ENCODE measurements at places on chromosomes 13 and 19.

DNA sequence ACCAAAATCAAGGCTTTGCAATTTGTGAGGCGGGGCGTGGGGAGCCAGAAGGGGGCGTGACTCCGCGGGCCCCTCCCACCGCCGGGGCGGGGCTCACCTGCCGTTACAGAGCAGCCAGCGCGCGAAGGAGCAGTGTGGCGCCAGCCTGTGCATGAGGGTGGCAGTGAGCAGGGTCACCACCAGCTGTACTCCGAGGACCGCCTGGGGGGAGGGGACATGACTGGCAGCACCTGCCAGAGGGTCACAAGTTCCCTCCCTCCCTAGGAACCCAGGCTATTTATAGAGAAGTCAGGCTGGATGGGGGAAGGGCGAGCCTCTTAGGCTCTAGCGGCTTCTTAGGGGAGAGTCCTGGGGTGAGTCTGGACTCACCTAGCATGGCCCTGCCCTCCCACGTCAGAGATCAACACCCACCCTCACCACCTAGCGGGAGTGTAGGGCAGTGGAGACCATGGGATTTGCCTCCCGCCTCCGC lies 3.6 kb downstream of the TMEM161A start:
- DNase-seq = no peak

DNA sequence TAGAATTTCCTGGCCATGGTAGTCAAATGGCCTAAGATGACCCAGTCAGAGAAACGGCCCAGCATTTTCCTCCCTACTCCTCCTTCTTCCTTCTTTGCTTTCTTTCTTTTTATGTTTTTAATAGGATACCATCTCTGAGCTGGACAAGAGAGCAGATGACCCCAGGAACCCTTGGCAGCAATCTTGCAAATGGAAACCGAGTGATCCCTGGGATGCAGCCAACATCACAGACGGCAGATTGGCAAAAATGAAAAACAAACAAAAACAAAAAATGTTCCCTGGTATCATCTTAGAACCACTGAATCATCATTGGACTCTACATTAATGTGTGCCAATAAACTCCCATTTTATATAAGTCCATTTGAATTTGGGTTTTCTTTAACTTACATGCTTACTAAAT lies 424.4 kb downstream of the FGF14 start:
- DNase-seq = no peak

- no peak for DNase-seq
These were observed 86.9 kb downstream of the SLC15A1 start for GRCh38 chr13:98665638-98665995.

DNA sequence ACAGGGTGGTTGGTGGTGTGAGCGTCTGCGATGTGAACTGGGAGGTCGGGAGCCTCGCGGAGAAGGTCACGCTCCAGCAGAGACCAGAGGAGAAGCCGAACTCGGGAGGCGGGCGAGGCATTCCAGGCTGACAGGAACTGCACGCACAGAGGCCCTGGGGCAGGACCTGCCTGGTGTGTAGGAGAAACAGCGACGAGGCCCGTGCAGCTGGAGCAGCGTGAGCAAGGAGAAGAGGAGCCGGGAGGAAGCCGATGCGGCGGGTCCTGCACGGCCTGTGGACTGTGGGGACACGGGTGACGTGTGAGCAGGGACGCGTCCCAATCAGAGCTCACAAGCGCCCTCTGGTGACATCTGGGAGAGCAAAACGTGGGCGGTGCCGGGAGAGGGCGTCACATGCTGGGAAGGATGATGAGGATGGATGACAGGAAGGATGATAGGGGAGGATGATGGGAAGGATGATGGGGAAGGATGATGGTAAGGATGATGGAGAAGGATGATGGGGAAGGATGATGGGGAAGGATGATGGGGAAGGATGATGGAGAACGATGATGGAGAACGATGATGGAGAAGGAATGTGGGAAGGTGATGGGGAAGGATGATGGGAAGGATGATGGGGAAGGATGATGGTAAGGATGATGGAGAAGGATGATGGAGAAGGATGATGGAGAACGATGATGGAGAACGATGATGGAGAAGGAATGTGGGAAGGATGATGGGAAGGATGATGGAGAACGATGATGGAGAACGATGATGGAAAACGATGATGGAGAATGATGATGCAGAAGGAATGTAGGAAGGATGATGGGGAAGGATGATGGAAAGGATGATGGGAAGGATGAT lies 16.1 kb upstream of the MADCAM1 start:
- DNase-seq = no peak

DNA sequence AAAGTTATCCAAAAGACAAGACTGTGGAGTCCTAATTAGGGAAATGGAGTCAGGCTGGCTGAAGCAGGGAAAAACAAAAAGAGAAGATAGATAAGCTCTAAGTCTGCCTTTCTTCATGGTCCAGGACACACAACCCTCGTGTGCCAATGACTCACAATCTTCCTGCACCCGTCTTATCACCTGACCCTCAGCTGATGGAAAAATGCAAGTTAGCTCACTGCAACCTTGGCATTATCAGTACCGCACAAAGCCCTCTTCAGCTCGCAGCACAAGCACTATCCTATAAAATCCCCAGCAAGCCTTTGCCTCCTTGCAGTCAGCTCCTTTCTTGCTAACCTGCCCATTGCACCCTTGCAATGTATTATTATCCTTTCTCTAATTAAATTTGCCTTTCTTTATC lies 4.3 kb downstream of the OR7A5 start:
- DNase-seq = no peak

DNA sequence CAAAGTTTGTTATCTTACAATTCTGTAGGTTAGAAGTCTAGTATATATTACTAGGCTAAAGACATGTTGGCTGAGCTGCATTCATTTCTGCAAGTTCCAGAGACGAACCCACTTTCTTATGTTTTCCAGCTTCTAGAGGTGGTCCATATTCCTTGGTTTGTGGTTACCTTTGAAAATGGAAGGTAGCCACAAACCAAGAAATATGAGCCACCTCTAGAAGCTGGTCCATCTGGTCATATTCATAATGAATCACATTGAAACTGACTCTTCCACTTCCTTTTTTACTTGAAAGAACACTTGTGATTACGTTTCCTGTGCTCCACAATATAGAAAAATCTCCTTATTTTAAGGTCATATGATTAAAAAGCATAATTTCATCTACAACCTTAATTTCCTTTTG lies 943.0 kb upstream of the PCDH9 start:
- DNase-seq = no peak

DNA sequence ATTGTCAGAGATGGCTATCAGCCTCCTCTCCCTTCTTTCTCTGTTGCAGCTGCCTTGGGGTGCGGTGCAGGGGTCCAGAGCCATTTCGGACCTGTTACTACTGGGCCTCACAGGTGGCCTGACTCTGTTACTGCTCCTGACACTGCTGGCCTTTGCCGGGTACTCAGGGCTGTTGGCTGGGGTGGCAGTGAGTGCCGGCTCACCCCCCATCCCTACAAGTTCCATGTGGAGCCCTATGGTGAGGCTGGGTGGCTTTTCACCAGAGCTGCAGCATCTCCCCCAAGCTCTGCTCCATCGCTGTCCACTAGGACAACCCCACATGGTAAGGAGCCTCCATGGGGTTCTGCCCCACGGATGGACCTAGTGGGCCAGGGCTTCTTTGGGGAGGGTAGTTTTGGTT lies 13.7 kb upstream of the ZNF492 start:
- no peak for DNase-seq

DNA sequence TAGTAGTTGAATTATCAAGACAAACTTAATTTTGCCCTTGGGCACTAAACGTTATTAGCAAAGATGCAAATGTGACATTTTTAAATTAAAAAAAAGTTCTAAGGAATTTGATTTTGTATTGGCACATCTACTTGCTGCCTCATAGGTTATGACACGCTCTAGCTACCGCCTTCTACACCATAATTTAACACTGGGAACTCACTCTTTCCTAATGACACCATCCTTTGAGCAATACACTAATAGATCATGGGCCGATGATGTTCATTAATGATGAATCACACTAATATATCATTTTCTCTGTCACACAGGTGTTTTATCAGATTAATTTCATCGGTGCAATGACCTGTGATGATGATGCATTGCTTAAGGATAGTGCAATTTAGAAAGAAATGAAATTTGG lies 528.8 kb upstream of the PCDH9 start:
- no peak for DNase-seq

- DNase-seq = peak; percentile 13
These were observed 86.5 kb downstream of the KCTD12 start for GRCh38 chr13:76799696-76800095.

- DNase-seq = no peak
These were observed 15.5 kb upstream of the SERPINE3 start for GRCh38 chr13:51323824-51324511.

GRCh38 chr13:52947921-52948373 lies 80.7 kb upstream of the OLFM4 start:
- DNase-seq = no peak

DNA sequence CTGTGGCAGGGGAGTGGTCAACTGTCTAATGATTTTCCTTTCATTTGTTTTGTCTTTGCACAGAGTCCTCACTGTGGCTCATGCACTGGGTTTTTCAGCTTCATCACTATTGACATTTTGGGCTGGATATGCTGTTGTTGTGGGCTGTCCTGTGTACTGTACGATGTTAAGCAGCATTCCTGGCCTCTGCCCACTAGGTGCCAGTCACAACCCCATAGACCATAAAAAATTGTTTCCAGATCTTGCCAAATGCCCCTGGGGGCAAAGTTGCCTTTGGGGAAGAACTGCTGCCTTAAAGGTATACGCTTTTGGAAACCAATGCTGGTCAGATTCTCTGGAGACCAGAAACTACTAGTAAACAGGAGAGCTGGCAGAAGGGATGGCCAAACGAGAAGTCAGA lies 310.4 kb downstream of the SPRY2 start:
- DNase-seq = no peak

GRCh38 chr19:45315304-45315703 lies 7.4 kb downstream of the CKM start:
- no peak for DNase-seq

- DNase-seq = no peak
These were observed 7.1 kb downstream of the YIPF2 start for GRCh38 chr19:10921199-10921909.

GRCh38 chr19:34461375-34462100 lies 20.0 kb upstream of the WTIP start:
- DNase-seq = no peak

DNA sequence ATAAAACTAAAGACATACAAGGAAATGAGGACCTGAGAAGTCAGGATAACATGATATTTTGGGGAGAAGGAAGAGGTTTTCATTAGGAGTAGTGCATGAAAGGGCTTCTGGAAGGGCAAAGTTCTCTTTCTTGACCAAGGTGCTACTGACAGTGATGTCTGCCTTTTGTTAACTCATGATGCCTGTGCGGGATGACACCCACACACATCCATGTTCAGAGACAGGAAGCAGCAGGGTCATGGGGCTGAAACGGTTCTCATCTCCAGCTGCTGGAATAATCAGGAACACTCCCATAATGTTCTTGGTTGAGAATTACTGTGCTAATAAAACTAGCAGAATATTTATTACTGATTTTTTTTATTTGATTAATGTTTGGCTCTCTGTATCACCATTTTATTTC lies 29.1 kb downstream of the KCNC3 start:
- no peak for DNase-seq

- DNase-seq = no peak
These were observed 860.3 kb downstream of the DIAPH3 start for GRCh38 chr13:59303433-59303832.

DNA sequence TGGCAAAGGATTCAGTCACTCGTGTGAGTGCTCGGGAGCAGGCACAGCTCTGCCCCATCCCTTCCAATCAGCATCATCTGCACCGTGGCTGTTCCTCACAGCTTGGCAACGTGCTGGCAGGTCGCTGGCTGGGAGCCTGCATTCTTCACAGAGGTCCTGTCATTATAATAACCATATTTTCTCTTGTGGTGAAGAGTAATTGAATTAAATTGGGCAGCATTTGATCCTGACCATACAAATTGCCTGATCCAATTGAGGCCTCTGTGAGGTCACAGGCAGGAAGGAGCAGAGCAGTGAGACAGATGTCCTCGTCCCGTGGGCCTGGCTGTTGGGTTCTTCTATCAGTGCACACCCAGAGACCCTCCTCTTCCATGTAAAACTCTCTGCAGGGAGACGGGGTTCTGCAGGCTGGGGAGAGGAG lies 407.8 kb downstream of the COG6 start:
- DNase-seq = no peak

DNA sequence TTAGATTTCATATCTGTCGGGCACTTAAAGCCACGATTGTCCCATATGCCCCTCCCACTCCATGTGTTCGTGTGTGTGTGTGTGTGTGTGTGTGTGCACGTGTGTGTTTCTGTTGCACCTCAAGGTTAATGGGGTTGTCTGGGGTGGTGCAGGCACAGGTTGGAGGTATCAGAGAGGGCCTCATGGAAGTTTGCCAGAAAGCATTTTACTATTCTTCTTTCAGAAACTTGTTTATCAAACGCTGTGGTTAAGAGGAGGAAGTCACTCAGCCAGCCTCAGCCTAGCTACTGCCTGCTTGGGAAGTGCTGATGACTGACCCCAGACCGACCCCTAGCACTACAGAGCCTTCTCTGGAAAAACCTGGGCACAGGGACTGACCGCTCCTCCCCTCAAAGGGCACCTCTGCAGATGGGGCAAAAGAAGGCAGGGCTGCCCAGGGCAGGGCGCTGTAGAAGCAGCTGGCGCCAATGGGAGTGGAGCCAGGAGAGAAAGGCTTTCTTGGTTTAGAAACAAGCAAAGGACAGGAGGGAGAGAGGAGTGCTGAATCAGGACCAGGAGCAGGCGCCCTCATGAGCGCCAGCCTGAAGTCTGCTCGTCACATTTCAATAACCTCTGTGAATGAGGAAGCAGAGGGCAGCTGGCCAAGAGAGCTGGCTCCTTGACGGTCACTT lies 3.9 kb downstream of the SIAH3 start:
- peak; percentile 41 for DNase-seq

- no peak for DNase-seq
These were observed 1006.5 kb downstream of the DIAPH3 start for GRCh38 chr13:59157181-59157580.

GRCh38 chr13:32737679-32738078 lies 151.4 kb downstream of the PDS5B start:
- no peak for DNase-seq

DNA sequence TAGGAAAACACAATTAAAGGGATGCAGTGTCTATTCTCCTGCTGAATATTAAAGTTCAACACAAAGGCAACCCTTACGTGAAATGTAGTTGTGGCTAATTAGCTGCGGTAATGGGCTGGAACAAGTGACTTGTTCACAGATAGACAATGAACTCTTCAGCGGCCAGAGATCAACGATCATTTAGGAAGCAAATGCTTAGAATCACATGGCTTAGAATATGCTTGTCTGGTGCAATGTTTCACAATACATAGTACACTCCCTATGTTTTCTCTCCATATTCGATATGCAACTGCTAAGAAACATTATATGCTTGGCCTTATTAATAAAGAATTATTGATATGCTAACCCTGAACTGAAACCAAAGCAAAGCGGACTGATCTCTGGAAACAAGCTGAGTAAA lies 25.7 kb upstream of the MTUS2 start:
- DNase-seq = no peak

DNA sequence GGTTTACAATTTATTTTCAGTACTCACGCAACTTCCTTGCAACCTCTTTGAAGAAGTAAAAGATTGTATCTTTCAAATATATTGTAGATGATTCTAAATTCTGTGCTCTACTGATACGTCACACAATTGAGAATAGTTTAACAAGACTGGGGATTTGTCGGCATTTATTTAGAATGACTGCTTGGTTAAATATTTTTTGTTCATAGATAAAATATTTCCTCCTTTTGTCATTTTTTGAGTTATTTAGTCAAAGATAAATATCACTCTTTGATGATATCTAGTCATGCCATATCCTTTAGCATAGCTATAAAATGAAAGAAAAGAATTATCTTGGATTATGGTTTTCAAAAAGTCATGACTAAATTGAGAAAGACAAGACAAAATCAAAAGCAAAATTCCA lies 2747.8 kb downstream of the PCDH9 start:
- DNase-seq = no peak
